ENCODE measurements at places on chromosomes 3 and 15. TPM values are rescaled to one million over a fixed set of nuclear protein-coding genes. Genes with fewer than 3 reads are reported as not detected.

Gene PLXND1
- 32.1 TPM for total RNA-seq

Gene SLC28A2
- not detected for total RNA-seq

DNA sequence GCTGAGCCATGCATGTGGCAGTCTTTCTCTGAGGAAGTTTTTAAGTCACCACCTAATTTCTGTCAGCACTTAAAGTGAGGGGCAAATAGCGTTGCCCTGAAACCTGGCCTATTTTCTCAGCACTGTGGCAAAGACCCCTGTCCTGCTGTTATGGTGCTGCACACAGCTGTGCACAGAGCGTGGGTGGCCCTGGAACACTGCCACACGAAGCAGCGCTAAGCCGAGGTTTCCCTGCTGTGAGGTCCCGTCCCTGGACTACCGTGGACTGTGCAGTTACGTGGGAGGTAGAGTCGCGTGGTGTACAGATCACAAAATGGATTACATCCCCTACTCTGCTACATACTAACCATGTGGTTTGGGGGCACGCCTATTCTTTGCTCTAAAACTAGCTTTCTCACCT, 101.6 kb upstream of the NR2E3 start:
- peak; percentile 25 for DNase-seq

DNA sequence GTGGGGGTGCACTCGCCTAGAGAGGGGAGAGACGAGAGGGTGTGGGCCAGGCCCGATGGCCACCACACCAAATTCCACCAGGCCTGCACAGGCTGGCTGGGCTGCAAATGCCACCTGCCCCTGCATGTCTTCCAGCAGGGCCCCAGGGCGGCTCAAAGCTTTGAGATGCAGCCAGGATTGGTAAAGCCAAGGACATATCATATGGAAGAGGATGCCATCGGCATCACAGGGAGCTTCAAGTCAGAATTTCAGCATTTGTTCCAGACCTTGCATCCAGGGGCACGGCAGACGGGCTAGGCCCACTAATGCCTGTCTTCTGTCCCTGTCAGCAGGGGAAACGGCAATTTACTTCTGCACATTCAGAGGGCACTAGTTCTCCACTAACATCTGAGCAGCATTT, 97.8 kb downstream of the NUP210 start:
- no peak for DNase-seq

DNA sequence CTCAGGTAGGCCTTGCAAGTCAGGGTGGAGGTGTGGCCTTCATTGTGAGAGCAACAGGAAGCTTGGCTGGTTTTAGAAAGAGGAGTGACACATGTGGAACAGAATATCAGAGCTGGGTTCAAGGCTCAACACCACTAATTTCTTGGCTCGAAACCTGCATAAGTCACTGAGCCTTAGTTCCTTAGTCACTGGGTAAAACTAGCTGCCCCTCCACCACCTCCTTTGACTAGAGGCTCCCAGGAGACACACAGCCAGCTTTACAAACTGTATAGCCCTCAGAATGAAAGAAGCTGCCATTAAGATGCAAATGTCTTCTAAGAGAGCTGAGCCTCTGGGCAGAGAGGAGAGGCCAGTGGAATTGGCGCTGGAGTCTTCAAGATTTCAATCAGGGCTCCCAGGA, 67.7 kb downstream of the CERS3 start:
- DNase-seq = no peak

- DNase-seq = no peak
Measured at GRCh38 chr15:72233769-72234168, 2.8 kb upstream of the PKM start.

Gene CYP8B1
- not detected for total RNA-seq

- DNase-seq = no peak
Measured at GRCh38 chr3:40451551-40451950, 5.6 kb upstream of the RPL14 start.

DNA sequence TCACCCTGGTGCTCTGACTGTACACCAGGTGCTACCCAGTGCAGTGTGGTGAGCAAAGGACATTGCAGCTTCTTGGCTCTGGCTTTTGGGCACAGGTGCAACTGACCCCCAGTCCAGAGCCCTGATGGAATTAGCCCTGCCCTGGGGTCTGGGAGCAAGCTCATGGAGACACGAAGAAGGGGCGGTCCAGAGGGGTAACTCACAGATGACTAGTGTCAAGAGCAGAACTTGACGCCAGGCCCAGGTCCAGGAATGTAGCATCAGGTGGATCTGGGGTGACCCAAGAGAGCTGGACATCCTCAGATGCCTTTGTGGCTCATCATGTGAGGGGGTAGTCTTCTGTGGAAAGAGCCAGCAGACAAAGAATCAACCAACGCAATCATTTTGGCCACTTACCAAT, 88.9 kb downstream of the ASB7 start:
- DNase-seq = no peak

Gene ZKSCAN7
- 3.0 TPM for total RNA-seq

Gene GOLGA8T
- not detected for total RNA-seq

GRCh38 chr15:55796321-55796965, 53.5 kb upstream of the PRTG start:
- DNase-seq = no peak

- DNase-seq = peak; percentile 46
Measured at GRCh38 chr15:62564886-62565633, 400.0 kb upstream of the C2CD4B start.

- DNase-seq = no peak
Measured at GRCh38 chr3:111667621-111668239, 72.6 kb upstream of the ZBED2 start.

GRCh38 chr3:11464356-11464755, 179.4 kb downstream of the VGLL4 start:
- no peak for DNase-seq

Data from A673 (cell line).